ENCODE measurements at places on chromosomes 4 and X.

GRCh38 chr4:38704622-38705154 lies 40.7 kb downstream of the KLF3 start:
- DNase-seq = no peak

GRCh38 chr4:93232883-93233282 lies 595.7 kb upstream of the ATOH1 start:
- no peak for DNase-seq

- no peak for DNase-seq
Measured at GRCh38 chr4:131207589-131207988, 1941.5 kb upstream of the PCDH10 start.

DNA sequence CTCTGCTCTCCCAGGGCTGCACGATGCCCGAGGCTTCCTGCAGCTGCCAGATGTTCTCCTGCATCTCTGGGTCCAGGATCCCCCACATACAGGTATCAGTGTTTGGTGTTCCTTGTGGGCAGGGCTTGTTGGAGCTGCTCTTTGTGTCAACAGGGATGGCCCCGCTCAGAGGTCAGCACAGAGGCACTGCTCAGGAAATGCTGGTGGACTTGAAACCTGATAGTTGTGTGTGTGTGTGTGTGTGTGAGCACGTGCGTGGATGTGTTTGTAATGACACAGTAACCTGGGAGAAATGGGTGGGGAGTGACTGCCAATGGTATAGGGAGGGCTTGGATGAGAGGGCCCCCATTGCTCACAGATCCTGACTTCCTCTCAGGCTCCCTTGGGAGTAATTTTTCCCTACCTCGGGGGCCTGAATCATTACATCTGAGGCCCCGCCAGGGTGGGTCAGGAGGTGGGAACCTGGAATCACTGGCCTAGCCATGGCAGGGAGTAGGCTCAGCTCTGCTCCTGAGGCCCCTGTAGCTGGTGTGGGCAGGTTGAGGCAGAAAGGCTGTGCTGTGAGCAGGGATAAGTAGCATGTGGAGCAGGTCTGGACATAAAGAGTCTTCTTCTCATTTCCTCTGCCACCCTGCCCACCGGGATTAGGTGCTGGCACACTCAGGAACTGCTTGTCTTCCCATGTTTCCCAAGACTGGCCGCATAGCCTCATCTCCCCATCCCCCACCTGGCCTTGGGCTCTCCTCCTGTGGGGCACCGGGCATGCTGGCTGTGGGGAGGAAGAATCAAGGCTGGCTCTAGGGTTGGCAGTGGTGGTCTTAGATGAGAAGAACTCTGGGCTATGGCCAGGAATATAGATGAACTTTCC lies 2.5 kb upstream of the EFNB1 start:
- DNase-seq = no peak

- DNase-seq = no peak
Measured at GRCh38 chr4:142550965-142551364, 295.1 kb downstream of the INPP4B start.

GRCh38 chr4:101337688-101338087 lies 9.6 kb downstream of the PPP3CA start:
- DNase-seq = no peak

DNA sequence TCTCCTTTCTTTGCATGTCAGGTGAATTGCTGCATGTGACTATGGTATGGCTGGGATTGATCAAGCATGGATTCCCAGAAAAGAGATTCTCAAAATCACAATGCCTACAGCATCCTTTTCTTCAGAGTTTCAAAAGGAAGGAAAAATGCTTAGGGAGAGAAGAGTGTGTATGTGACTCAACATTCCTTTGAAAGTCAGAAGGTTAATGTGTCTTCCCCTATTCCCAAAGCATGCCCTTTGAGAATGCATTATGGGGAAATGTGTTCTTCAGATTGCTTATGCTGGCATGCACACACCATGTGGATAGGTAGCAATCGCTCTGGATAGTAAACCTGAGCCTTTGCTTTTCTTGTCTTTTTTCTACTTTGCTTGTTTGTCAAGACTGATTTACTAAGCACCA lies 78.5 kb downstream of the ELOVL6 start:
- no peak for DNase-seq

GRCh38 chrX:1026263-1027015 lies 186.0 kb downstream of the CRLF2 start:
- DNase-seq = no peak

- no peak for DNase-seq
Measured at GRCh38 chrX:53163436-53163835, 61.6 kb downstream of the KDM5C start.

DNA sequence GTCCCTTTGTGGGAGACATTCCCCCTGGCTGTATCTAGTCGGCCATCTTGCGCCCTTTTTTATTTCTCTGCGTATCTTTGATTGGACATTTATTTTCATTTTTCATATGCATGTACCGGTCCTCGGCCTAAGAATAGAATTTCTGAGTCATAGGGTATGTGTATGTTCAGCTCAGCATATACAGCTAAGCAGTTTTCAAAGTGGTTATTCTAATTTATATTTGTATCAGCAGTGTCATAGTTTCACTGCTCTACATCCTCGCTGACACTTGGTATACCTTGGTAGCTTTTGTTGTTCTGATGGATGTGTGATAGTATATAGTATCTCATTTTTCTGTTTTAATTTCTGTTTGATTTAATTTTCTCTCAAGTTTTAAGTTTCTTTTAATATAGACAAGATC lies 38.7 kb downstream of the BEX3 start:
- no peak for DNase-seq

GRCh38 chr4:123841447-123842121 lies 445.0 kb downstream of the SPRY1 start:
- no peak for DNase-seq

- DNase-seq = no peak
Measured at GRCh38 chr4:117224256-117224655, 138.9 kb upstream of the TRAM1L1 start.

GRCh38 chr4:80107374-80107773 lies 34.3 kb upstream of the ANTXR2 start:
- DNase-seq = no peak

DNA sequence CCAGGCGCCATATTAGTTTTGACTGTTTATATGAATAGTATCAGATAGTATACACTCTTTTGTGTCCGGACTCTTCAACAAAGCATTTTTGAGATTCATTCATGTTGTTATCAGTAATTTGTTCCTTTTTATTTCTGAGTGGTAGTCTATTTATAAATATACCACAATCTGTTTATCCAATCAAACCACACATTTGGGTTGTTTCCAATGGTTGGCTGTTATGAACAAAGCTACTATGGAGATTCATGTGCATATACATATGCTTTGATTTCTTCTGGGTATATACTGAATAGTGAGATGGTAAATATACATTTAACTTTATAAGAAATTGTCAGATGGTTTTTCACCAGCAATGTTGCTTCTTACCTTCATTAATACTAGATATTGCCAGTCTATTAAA lies 36.8 kb upstream of the TAPT1 start:
- DNase-seq = no peak
